ENCODE measurements at places on chromosomes 3 and 15. TPM values are rescaled to one million over a fixed set of nuclear protein-coding genes. Genes with fewer than 3 reads are reported as not detected.

COL8A1 gene
- total RNA-seq = 139 TPM

DNA sequence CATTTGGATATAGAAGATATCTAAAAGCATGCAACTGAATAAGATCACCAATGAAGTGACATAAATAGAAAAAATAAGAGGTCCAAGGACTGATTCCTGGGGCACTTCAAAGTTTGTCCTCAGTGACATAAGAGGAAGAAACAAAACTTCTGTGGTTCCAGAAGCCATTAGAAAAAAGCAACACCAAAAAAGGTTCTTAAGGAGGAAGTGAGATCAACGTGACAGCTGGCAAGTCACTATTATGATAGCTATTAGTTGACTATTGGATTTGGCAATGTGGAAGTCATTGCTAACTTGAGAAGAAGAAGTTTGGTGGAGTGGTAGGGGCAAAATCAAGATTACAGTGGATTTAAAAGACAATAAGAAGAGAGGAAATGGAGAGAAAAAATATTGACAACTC, 1098.3 kb downstream of the NAALADL2 start:
- H3K4me3 ChIP-seq = no peak overlapping the region
- H3K27me3 ChIP-seq = no peaks in the 10 kb centered on the region
- no peak overlapping the region for H3K27ac ChIP-seq

ZBED2 gene
- total RNA-seq = 0.13 TPM

GRCh38 chr3:50095352-50095998, 6.8 kb downstream of the RBM5 start:
- DNase-seq = no peak
- H3K27ac ChIP-seq = no peak overlapping the region

DNA sequence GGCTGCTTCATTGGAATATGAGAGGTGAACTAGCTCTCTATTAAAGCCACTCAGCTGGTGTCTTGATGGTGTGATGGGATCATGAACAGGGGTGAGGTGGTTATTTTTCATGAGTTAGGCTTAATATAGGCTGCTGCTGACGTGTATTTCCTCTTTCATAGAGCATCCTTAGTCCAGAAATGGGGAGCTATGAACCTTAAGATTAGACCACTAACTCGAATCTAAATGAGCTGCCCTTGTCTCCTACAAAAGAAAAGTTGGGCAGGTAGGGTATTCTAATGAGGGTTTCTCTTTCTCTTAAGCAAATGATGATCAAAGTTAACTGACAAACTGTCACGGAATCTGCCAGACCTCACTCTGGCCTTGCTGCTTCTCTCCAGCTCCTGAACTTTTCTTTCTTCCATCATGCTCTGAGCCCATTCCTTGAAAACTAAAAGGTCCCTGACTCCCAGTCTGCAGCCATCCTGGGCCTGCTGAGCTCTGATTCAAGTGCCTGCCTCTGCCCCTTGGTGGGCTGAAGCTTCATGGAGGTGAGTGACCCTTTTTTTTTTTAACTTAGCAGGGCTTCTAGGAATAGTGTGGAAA, at the start of gene TRIM69:
TSS of gene TRIM69 (plus strand) at position 348 of the 585 bp plus-strand sequence. CDS start at position 525, 177 bp downstream.
- H3K36me3 ChIP-seq = peaks cover 6% of the 10 kb centered on the region
- no peaks in the 10 kb centered on the region for H3K27me3 ChIP-seq
- H3K4me3 ChIP-seq = no peak within 1 kb of the TSS
- peak within 1 kb of the TSS; percentile 66 for H3K27ac ChIP-seq
- H3K4me1 ChIP-seq = peaks cover 18% of the 10 kb centered on the region
- no peak for DNase-seq
